ENCODE measurements at places on chromosomes 12 and 14.

DNA sequence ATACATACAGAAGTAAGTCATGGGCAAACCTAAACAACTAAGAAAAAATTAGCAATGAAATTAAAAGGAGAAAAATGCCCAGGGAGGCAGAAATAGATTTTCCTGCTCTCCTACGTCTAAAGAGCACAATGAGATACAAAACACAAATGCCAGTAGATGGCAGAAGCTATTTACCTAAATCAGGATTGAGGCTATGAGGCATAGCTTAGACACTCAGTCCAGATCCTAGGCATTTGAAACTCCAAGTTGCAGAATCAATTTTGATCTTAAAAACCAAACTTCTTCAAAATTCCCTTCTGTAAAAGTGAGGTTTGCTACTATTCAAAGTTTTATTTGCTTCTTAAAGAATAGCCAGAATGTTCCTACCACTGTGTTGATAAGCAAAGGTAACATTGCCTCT, 368.6 kb downstream of the DAD1 start:
- no peak for DNase-seq

DNA sequence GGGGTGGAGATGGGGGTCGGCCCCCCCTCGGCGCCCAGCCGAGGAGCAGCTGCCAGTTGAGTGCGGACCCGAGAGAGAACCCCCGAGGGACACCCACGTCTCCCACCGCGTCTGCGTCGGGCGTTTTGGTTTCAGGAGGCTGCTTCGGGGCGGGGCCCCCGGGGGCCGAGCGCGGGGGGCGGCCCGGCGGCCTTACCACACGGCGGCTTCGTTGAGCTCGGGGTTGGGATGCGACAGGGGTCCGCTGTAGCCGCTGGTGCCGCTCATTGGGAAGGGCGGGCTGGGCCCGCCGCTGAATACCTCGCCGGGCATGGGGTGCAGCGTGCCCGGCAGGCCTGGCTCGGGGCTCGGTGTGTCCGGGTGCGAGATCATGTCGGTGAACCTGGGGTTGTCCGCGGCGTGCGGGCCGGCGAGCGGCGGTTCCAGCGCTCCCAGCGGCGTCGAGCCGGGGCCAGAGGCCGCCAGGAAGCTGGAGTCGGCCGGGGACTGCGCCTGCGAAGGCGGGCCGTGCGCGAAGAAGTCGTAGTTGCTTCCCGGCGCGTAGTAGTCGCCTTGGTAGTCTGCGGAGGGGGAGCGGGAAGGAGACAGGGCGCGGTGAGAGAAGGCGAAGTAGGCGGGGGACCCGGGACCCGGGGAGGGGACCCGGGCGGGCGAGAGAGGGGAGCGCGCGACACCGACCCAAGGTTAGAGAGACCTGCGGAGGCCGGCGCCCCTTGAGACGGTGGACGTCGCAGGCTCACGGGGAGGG, 8.5 kb downstream of the LHX5 start:
- no peak for DNase-seq

DNA sequence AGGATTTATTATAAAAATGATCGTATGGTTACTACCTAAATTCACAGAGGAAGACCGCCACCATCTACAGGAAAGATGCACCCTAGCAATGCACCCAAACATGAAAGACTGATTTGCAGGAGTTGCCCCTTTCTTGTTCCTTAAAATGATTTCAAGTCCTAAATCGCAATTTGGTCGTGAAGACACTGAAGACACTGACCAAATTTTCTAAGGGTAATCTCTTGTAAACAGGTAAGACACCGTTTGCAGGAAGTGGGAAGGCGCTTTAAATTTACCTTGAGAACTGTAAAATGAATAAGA, 1.0 kb downstream of the SOS2 start:
- DNase-seq = no peak

DNA sequence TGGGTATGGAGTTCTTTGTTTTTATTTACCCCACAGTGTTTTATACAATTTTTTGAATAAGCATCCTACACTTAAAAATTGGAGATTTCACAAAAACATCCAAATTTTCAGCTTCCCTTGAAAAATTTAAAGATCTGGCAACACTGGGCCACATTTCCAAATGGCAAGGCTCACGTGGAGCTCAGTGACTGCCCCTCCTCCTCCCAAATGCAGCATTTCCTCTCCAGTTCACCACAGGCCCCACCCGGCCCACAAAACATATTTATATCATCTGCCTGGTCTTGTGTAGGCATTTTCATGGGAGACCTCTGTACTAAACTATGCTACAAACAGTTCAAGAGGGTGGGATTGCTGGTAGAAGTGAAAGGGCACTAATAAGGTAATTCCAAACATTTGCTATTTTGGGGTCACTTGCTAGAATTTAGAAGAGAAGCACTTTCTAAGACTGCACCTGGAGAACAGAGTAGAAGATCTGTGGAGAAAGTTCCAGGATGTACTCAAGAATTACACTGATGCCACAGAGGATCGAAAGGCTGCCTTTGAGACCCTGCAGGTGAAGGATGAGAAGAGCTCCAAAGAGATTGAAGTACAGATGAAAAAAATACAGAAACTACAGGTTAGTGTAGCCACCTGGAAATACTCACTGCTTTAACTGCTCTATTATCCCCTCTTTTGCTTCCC, 7.3 kb downstream of the FKBP11 start:
- no peak for DNase-seq

DNA sequence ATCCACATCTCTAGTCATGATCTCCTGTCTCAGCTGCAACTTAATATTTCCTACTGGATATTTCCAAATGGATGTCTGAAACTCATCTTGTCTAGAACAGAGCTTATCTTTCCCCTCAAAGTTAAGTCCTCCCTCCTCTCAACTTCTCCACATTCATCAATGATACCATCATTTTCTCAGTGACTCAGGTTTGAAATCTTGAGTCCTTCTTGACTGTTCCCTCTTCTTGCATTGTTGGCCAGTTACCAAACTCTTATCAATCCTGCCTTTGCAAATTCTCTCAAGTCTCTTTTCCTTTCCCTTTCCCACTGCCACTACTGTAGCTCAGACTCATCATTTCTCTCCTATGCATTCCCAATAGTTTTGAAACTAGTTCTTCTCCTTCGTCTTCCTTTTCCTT, 14.3 kb upstream of the CHURC1 start:
- no peak for DNase-seq

Measured in nucleus accumbens (tissue), 56 donors.